Endodermal cell (in vitro differentiated cells): ENCODE measurements at places on chromosomes 7 and 10. TPM values are rescaled to one million over a fixed set of nuclear protein-coding genes. Genes with fewer than 3 reads are reported as not detected.

Gene HGF
- 0.14 and 0.20 TPM in 2 replicates for total RNA-seq

Gene ANXA7
- total RNA-seq = 69.2 and 83.4 TPM in 2 replicates

DNA sequence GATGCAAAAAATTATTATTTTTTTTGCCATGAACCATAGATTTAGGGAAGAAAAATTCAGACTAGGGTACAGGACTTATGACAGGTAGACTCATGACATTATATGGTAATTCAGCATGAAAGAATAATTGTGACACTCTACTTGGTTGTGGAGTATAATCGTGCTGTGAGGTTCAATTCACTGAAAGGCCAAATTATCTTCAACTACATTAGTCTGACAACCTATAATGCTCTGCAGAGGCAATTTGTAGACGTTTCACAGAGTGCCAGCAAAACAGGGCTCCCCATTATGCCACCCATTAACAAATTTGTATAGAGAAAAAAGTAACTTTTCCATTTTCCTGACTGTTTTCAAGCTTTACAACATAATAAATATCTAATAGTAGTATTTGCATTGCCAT lies 292.6 kb downstream of the LRMDA start:
- no peak for DNase-seq

- no peak for DNase-seq
Measured at GRCh38 chr10:114420811-114421485, 16.6 kb upstream of the AFAP1L2 start.

- peak; percentile 47 for DNase-seq
Measured at GRCh38 chr10:119026301-119027110, 3.0 kb upstream of the NANOS1 start.

- no peak for DNase-seq
Measured at GRCh38 chr10:68172324-68172723, 59.6 kb downstream of the ATOH7 start.

- peak; percentile 30 for DNase-seq
Measured at GRCh38 chr10:131737543-131738395, 163.0 kb upstream of the PPP2R2D start.

- DNase-seq = no peak
Measured at GRCh38 chr10:14370894-14371293, 40.2 kb upstream of the FRMD4A start.

- no peak for DNase-seq
Measured at GRCh38 chr10:81873231-81873931, 1.6 kb upstream of the NRG3 start.

DNA sequence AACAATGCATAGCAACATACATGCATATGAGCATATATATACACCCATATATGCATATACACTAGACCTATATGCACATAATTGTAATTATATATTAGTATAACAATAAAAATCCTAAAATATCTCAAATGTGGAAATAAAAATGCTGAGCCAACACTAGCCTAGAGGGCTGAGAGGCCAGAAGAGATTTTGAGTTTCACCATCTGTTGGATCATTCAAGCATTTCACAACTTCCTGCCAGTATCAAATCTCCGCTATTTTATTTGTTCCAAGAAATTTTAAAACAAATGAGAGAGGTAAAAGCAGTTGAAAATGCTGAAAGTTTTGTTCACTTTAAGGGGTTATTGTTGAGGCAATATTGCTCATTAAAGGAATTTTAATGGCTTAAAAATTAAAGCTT lies 187.0 kb downstream of the PCDH15 start:
- DNase-seq = no peak
